Thyroid gland (tissue), 4 donors: ENCODE measurements at places on chromosomes 7 and 10.

DNA sequence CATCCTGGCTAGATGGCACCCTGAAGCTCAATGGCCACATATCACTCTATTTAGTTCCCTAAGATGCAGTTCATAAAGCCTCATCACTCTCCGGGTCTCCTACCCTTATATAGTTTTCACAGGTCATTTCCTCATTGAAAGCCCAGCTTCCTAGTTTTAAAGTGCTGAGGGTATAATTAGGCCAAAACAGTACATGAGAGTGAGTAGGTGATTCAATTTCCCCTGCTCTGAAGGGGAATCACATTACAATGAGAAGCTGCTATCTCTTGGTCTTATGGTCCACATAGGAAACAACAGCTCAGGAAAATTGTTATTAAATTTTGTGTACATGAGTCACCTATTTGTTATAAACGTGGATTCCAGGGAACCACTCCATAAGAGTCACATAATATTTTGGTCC lies 162.0 kb downstream of the SEMA3E start:
- H3K27ac ChIP-seq = no peak overlapping the region
- no peaks in the 10 kb centered on the region for H3K27me3 ChIP-seq
- H3K4me1 ChIP-seq = no peaks in the 10 kb centered on the region
- no peaks in the 10 kb centered on the region for H3K36me3 ChIP-seq

DNA sequence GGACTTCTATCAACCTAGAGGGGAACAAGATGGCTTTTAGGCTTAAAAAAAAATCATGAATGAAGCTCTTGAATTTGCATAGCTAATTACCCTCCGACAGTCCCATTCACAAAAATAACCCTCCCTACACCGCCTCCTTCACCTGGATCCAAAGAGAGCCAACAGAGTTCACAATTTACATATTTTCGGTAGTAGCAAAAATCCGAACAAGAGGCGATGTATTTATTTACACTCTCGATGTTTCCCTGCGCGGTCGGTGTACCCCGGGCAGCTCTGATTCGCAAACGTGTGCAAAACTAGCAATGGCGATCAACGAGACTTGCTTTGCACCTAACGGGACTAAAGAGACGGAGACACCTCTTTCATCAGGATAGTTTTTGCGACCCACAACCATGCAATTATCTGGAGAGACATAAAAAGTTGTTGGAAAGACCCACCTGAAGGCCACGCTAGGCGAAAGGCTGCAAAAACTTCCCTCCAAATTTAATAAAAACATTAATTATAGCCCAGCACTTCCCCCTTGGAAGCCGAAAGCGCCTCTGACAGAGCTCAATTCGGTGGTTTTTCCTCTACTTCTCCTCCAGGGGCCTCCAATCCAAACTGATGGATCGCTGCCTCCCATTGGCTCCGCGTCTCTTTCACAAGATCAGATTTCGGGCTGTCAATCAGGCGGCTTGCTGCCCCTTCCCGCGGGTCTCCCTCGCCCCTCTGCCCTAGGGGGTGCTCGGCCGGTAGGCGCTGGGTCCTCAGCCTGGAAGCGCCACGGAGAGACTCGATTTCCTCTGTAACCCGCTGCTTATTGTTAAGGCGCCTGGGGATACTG lies at the start of gene ETV1:
Gene ETV1, minus strand, starts transcription at position 541 of the 823 bp plus-strand sequence. CDS start 614 bp downstream, outside the sequence.
- peak within 1 kb of the TSS; percentile 89 for H3K4me3 ChIP-seq
- peak within 1 kb of the TSS; percentile 87 for H3K27ac ChIP-seq
- H3K27me3 ChIP-seq = no peaks in the 10 kb centered on the region
- peaks cover 5% of the 10 kb centered on the region for H3K4me1 ChIP-seq
- H3K36me3 ChIP-seq = no peaks in the 10 kb centered on the region

GRCh38 chr10:2097937-2098336 lies 360.6 kb upstream of the ADARB2 start:
- no peak overlapping the region for H3K27ac ChIP-seq
- H3K4me1 ChIP-seq = no peaks in the 10 kb centered on the region
- no peak overlapping the region for H3K4me3 ChIP-seq
- no peaks in the 10 kb centered on the region for H3K36me3 ChIP-seq
- no peaks in the 10 kb centered on the region for H3K27me3 ChIP-seq

DNA sequence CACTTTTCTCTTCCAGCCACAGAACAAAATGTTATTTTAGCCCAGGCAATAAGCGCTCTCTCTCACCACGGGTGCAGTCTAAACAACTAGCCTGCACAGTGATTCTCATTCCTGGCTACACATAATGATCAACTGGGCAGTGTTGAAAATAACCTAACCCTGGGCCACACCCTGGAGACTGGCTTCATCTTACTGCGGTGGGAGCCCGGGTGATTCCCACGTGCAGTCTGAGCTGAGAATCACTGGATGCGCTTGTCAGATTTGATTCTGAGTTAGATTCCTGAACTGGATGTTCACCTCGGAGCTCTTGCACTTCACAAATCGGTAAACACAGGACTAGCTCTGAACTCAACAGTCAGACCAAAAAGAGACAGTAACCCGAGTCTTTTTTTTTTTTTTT lies 14.9 kb downstream of the ZC3HAV1 start:
- H3K36me3 ChIP-seq = no peaks in the 10 kb centered on the region
- no peaks in the 10 kb centered on the region for H3K27me3 ChIP-seq
- H3K4me1 ChIP-seq = peaks cover 36% of the 10 kb centered on the region
- H3K4me3 ChIP-seq = no peak overlapping the region
- peak; percentile 56 for DNase-seq
- H3K27ac ChIP-seq = no peak overlapping the region

DNA sequence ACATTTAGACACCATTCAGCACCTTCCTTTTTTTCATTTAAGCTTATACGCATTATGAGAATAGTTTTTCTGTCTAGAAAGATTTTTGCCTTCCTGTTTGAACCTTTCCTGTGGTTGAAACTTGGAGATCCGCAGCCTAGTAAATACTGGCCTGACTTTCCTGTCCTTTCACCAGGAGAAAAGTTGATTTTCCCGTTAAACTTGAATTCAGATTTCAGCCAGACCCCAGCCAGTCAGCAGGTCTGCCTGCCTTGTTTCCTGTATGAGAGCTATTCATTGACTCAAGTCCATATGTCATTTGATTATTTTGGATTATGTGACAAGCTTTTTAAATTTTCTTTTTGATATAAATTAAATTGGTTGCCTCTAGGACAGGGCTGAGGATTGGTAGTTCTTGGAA lies 71.5 kb downstream of the EVX1 start:
- no peak for DNase-seq
- H3K4me1 ChIP-seq = no peaks in the 10 kb centered on the region
- no peaks in the 10 kb centered on the region for H3K36me3 ChIP-seq
- H3K4me3 ChIP-seq = no peak overlapping the region
- no peak overlapping the region for H3K27ac ChIP-seq

DNA sequence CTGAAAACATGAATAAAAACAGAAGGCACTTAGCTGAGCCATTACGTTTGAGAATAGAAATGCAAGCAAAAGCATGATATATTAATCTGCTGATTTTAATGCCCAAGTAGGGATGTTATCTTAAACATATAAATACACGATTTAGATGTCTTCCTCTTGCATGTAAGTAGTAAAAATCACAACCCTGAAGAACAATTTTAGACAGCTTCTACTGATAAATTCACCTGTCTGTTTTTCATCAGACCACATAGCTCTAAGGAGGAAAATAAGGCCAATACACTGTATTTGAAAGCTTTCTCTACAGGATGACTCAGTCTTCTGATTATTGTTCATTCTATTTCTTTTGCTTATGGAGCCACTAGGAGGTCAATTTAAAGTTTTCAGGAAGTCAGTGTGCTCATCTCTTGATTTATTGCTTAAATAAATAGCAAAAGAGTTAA lies 210.9 kb upstream of the CHRM2 start:
- H3K36me3 ChIP-seq = no peaks in the 10 kb centered on the region
- no peak overlapping the region for H3K27ac ChIP-seq
- no peaks in the 10 kb centered on the region for H3K27me3 ChIP-seq
- H3K4me1 ChIP-seq = no peaks in the 10 kb centered on the region

GRCh38 chr10:75427951-75428350 lies 3.5 kb upstream of the LRMDA start:
- no peaks in the 10 kb centered on the region for H3K36me3 ChIP-seq
- H3K27me3 ChIP-seq = no peaks in the 10 kb centered on the region
- DNase-seq = no peak
- H3K27ac ChIP-seq = no peak overlapping the region

DNA sequence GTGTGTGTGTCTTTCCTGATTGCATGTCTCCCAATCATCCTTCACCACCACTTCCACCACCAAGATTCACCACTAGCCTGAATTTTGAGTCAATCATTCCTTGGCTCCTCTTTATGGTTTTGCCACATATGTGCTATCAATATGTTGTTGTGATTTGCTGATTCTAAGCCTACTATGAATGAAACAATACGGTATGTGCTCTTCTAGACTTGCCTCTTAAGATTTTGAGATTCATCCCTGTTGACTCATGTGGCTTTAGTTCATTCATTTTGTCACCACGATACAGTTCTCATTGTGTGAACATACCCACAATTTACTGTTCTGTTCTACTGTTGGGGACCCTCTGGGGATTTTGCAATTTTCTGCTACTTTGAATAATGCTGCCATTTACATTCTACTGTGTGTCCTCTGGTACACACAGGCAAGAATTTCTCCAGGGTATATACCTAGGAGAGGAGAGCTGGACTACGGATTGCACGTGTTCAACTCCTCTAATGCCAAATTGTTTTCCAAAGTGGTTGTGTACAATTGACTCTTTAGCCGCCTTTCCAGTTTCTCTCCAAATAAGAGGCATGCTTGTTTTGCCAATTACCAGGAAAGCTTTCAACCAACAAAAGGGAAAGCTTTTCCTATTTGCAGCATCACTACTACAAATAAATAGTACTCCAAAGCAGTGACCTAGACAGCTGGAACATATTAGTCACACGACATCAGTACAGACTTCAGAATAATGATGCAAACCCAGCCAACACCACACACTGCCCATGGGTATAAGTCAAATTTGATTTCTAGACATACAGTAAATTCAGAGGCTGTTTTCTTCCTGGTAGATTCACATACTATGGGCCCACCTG lies 30.0 kb downstream of the SGMS1 start:
- no peak overlapping the region for H3K4me3 ChIP-seq
- DNase-seq = no peak
- H3K4me1 ChIP-seq = peaks cover 4% of the 10 kb centered on the region

- no peaks in the 10 kb centered on the region for H3K36me3 ChIP-seq
- H3K27ac ChIP-seq = no peak overlapping the region
- no peak overlapping the region for H3K4me3 ChIP-seq
Observed at GRCh38 chr10:81182296-81182695, 644.6 kb downstream of the SH2D4B start.

- H3K27ac ChIP-seq = no peak overlapping the region
- no peak overlapping the region for H3K4me3 ChIP-seq
- no peaks in the 10 kb centered on the region for H3K36me3 ChIP-seq
- DNase-seq = no peak
- no peaks in the 10 kb centered on the region for H3K27me3 ChIP-seq
Observed at GRCh38 chr10:33680036-33680435, 345.6 kb upstream of the NRP1 start.

DNA sequence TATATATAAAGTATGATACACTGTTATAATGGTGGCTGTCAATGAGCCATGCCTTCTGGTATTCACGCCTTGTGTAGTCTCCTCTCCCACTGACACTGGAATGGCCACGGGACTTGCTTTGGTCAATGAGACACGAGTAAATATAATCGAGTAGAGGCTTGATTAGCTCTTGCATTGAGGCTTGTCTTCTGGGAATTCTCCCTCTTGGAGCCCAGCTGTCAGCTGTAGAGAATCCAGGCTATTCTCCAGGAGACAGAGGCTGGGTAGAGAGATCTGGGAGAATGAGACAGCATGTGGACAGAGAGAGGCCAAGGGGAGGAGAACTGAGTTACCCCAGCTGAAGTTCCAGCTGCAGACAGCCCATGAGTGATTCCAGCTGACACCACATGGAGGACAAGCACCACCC lies 25.2 kb upstream of the PLCE1 start:
- no peaks in the 10 kb centered on the region for H3K36me3 ChIP-seq
- no peaks in the 10 kb centered on the region for H3K27me3 ChIP-seq
- DNase-seq = no peak
- no peaks in the 10 kb centered on the region for H3K4me1 ChIP-seq
- no peak overlapping the region for H3K27ac ChIP-seq

GRCh38 chr7:45026984-45027773 lies 27.2 kb downstream of the CCM2 start:
- no peaks in the 10 kb centered on the region for H3K36me3 ChIP-seq
- DNase-seq = no peak
- H3K27me3 ChIP-seq = no peaks in the 10 kb centered on the region
- H3K4me1 ChIP-seq = no peaks in the 10 kb centered on the region

- H3K4me1 ChIP-seq = no peaks in the 10 kb centered on the region
- no peak for DNase-seq
- H3K27ac ChIP-seq = no peak overlapping the region
- H3K36me3 ChIP-seq = no peaks in the 10 kb centered on the region
- H3K4me3 ChIP-seq = no peak overlapping the region
Observed at GRCh38 chr10:1229574-1229973, 173.4 kb downstream of the WDR37 start.

GRCh38 chr10:14648946-14649345 lies 125.8 kb downstream of the FAM107B start:
- no peaks in the 10 kb centered on the region for H3K36me3 ChIP-seq
- H3K4me3 ChIP-seq = no peak overlapping the region
- no peaks in the 10 kb centered on the region for H3K27me3 ChIP-seq
- DNase-seq = no peak
- H3K4me1 ChIP-seq = peaks cover 21% of the 10 kb centered on the region

DNA sequence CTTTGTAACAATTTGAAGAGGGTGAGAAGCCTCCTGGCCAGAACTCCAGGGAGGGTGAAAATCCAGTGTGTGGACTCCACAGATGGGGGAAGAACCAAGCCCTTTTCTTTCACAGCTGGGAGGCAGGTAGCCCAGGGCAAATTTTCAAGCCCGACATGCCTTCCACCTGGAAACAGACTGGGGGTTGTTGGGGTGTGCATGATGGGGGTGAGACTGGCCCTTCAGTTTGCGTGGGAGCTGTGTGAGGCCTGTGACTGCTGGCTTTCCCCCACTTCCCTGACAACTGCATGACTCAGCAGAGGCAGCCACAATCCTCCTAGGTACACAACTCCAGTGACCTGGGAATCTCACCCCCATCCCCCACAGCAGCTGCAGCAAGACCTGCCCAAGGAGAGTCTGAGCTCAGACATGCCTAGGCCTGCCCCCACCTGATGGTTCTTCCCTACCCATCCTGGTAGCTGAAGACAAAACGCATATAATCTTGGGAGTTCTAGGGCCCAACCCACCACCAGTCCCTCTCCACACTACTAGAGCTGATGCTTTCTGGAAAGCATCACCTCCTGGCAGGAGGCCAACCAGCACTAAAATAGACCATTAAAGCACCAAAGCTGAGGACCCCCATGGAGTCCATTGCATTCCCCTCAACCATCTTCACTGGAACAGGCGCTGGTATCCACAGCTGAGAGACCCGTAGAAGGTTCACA lies 445.4 kb downstream of the TFEC start:
- no peaks in the 10 kb centered on the region for H3K27me3 ChIP-seq
- no peaks in the 10 kb centered on the region for H3K36me3 ChIP-seq
- H3K4me1 ChIP-seq = no peaks in the 10 kb centered on the region
- H3K27ac ChIP-seq = no peak overlapping the region
- no peak for DNase-seq

- no peaks in the 10 kb centered on the region for H3K4me1 ChIP-seq
- no peak overlapping the region for H3K4me3 ChIP-seq
- H3K27me3 ChIP-seq = no peaks in the 10 kb centered on the region
Observed at GRCh38 chr7:51647931-51648351, 331.3 kb upstream of the COBL start.
